ENCODE measurements at places on chromosomes 11 and 22.

GRCh38 chr11:33268945-33269540 is 11.9 kb downstream of the HIPK3 start:
- no peak for DNase-seq

DNA sequence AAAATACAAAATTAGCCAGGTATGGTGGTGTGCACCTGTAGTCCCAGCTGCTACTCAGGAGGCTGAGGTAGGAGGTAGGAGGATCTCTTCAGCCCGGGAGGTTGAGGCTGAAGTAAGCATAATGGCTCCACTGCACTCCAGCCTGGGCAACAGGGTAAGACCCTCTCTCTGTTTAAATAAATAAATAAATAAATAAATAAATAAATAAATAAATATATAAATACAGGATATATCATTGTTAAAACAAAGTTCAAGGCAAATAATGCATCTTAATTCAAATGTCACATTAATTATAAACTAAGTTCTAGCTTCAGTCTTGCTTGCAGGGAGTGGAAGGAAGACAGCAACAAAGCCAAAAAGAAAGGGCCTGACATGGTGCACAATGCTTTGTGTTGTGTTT is 44.5 kb upstream of the PANX1 start:
- DNase-seq = no peak

DNA sequence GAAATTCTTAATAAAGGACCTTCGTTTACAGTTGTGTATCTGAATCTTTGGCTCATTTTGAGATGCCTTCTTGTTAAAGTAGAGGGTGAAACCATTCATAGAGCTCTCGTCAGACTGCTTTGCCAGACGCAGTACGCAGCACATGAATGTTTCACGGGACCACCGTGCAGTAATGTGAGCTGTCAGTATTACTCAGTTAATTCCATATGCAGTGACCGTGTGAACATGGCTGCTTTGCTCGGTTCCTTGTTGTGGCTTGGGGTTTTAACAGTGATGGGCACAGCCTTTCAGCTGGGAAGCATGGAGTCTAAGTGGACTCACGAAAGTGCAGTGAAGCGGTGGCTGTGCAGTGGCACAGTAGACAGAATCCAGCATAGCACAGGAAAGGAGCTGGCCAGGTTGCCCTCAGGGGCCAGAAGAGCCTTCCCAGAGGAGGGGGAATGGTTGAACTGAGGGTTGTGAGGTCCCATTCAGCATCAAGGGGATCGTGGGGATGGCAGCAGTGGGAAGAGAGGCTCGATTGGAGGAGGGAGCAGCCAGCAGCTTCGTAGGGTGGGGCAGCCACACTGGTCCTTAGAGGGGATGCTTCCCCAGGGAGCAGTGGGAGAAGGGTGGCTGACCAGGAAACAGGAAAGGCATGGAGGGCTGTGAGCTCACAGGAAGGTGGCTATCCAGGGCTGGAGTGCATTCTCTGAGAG is 31.4 kb downstream of the PPFIA1 start:
- no peak for DNase-seq

GRCh38 chr11:17206463-17206862 is 1.3 kb downstream of the PIK3C2A start:
- DNase-seq = no peak

DNA sequence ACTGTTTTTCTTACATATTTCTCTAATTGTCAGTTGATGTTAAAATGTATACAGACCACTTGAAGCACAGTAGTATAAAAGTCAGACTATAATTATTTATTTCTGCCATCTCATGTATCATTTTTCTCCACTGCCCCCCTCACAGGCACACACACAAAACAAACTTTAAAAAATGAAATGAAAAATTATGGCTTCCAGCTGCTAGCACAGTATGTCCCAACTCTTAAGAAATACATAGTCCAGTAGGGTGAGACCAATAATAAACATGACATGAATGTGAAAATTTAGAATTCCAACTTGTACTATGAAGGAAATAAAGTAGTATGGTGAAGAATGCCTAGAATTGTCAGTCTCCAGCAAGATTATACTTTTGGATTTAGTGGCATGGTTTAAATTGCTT is 1247.9 kb downstream of the JRKL start:
- DNase-seq = no peak

GRCh38 chr11:9700105-9700801 is 36.4 kb downstream of the SWAP70 start:
- DNase-seq = no peak

DNA sequence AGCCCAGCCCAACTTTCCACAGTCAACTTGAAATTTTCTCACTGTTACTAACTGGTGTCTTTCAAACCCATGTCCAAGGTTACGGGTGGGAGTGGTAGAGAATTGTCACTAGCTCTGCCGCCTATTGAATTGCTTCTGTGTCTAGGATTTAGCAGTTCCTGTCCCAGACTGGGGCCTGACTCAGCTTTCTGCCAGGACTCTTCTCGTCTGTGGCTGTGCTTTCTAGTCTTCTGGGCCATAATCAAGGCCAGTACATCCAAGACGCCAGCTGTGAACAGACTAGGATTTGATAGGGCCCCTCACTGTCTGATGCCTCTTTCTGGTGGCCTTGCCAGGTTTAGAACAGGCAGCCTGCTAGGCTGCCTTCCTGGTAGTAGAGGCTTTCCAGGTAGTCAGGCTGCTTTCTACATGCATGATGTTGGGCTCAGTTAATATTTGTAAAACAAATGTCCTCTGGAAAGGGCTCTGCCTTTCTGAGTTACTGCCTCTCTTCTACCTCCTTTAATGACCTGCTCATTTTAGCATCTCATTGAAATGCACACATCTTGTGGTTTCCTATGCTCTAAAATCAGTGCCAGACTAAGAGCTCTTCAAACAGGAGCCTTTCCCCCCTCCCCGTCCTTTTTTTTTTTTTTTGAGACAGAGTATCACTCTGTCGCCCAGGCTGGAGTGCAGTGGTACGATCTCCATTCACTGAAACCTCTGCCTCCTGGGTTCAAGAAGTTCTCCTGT is 13.1 kb upstream of the HIKESHI start:
- peak; percentile 41 for DNase-seq

DNA sequence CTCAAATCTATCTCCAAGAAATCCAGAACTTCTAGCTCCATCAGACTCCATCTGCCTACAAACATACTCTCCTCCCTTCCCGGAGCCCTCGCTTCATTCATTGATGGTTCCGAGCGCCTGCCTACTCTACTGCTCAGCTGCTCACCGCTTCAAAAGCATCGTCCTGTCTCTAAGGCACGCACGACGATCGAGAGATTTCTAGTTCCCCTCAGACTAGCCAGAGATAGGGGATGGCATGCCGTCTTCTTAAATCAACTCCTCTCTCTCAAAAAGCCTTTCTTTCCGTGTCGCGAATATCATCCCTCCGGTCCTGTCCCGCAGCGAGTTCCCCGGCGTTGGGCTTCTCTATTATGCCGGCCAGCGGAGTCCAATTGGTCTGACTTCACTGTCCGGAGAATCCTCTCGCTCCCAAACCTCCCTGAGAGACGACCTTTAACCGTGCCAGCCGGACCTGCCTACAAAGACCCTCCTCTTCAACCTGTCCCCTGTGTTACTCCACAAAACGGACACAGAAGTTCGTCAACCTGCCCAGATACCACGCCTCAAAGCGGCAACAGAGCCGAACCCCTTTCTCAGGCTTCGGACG is 592 bp downstream of the EEF1G start:
- DNase-seq = peak; percentile 36

GRCh38 chr11:6629892-6630631 is 10.8 kb upstream of the TPP1 start:
- no peak for DNase-seq

DNA sequence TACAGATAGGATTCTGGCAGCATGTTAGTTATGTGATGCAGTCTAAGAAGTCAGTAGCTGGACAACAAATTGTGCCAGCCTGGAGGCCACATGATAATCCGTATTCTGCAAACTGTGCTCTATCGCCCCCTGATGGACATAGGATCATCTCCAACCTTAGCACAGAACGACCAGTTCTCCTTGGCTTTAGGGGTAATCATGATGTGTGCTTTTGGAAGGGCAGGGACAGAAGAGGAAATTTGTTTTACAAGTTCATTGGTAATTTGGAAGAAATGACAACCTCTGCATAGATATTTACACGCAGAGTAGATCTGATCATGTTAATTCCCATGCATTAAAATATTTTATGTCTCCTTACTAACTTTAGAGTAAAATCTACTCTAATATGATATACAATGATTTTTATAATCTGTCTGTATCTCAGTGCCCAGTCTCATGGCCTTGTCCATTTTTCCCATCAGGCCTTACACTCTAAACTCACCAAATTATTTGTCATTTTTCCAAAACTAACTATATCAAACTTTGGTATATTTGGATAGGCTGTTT is 12.1 kb downstream of the OR10D3 start:
- peak; percentile 57 for DNase-seq

DNA sequence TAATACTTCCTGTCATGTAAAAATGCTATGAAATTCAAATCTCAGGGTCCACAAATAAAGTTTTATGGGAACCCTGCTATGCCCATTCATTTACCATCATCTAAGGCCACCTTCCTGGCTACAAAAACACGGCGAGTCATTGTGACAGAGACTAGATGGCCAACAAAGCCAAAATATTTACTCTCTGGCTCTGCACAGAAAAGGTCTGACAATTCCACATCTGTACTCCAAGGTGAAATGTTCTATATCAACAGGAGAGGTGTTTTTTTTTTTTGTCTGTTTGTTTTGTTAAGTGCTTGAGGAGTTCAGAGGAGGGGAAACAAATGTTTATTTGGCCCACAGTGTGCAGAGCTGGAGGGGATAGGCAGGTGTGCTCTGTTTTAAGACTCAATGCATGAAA is 18.6 kb upstream of the TMA7B start:
- DNase-seq = no peak

- no peak for DNase-seq
Measured at GRCh38 chr11:118918128-118918685, 7.5 kb downstream of the BCL9L start.

DNA sequence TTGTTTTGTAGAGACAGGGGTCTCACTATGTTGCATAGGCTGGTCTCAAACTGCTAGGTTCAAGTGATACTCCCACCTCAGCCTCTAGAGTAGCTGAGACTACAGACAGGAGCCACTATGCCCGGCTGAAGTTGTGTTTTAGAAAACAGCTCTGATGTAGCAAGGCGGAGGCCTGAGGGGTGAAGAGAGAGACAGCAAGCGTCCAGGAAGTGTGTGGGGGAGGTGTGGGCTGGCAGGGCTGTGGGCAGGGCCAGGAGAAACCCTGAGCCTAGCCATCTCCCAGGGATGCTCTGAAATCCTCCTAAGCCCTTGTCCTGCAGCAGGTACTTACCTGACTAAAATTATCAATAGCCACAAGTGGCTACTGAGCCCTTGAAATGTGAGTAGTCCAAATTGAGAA is 16.1 kb upstream of the RPS3 start:
- no peak for DNase-seq

GRCh38 chr11:7520981-7521487 is 7.2 kb downstream of the PPFIBP2 start:
- no peak for DNase-seq

DNA sequence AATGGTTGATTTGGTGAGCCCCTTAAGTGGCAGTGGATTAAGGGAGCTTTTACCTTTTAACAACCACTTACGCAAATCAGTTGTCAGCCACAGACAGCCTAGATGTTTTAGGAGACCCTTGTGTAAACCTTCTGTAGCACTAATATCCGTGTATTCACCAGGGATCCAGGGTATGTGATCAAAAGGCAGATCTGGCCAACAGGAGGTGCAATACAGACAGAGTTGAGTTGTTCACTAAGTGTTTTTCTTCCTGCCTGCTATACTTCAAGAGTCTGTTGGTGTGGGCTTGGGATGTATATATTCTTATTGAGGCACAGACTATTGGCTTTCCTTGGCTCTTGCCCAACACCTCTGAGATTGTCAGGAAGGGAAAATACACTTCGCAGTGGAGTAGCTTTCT is 175.1 kb downstream of the FAT3 start:
- DNase-seq = no peak

GRCh38 chr11:112705148-112705547 is 256.1 kb upstream of the NCAM1 start:
- no peak for DNase-seq

- DNase-seq = no peak
Measured at GRCh38 chr11:490930-491260, 16.1 kb downstream of the RNH1 start.

- no peak for DNase-seq
Measured at GRCh38 chr22:41288245-41288946, 2.4 kb upstream of the RANGAP1 start.

DNA sequence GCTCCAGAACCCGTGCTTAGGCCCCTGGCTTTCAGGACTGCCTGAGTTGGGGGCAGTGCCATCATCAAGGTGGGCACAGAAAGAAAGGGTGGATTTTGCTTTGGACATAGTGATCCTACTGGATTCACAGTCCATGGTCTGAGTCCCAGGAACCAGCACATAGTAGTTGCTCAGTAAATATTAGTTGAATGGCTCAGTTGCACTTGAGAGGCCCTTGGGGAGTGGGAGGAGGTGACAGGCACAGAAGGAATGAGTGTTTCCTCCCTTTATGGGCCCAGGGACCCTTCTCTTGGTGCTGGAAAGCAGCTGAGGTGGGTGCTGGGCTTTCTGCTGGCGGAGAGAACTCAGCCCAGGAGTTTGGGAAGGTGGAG is 16.6 kb downstream of the ARHGEF17 start:
- DNase-seq = no peak

DNA sequence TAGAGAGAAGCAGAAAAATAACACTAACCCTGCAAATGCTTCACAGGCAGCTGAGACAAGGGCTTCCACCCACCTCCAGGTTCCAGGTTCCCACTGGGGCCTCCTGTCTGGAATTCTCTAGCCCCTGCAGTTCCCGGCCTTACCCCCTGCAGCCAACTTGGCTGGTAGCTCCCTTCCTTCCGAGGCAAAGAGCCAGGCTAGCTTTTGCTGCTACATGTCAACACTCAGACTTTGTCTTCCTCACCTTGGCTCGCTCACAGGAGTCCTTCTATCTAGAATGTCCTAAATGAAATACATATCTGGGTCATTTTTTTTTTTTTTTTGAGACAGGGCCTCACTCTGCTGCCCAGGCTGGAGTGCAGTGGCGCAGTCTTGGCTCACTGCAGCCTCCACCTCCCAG is 9.9 kb upstream of the TTLL1 start:
- DNase-seq = no peak
